Hypothalamus (tissue), 51 donors: ENCODE measurements at places on chromosomes 1 and 21.

DNA sequence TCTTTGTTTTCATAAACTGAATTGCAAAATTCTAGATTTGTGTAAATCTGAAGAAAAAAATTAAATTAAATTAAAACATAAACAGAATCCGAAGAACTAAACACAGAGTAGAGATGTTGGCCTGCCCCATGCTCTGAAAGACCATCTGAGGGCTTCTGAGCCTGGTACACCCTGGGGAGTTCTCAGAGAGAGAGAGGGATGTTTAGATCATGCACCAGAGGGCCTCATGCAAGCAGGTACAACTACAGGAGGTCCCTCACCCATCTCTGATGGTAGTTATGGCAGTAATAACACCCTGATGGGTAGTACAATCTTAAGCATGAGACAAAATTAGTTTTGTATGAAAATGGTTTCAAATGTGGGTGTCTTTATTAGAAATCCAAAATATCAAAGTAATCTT lies 127.7 kb downstream of the TGFB2 start:
- DNase-seq: no peak

- DNase-seq: no peak
These were observed 16.7 kb downstream of the UAP1 start for GRCh38 chr1:162578071-162578700.

DNA sequence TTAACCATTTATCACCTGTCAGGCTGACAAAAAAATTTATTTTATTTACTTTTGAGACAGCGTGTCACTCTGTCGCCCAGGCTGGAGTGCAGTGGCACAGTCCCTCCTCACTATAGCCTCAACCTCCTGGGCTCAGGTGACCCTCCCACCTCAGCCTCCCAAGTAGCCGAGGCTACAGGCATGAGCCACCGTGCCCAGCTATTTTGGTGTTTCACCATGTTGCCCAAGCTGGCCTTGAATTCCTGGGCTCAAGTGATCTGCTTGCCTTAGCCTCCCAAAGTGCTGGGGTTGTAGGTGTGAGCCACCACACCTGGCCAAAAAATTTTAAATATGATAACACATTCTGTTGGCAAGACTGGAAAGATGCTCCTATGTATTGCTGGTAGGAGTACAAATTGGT lies 11.1 kb downstream of the IPO9 start:
- no peak for DNase-seq

DNA sequence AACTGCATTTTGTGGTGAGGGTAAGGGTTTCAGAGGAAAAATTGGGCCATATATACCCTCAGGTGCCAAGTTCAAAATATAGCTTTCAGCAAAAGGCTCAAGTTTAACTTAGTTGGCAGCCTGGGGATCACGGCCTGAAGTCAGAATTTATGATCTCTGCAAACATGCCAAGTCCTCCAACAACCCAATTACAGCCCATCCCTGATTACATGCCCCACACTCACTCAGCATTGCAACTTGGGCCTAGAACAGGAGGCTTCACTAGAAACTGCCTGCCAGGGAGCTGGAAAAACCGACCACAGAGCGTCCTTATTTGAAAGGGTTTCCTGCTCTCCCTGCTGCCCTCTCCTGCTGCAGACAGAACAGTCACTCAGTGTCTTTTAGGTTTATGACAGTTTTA lies 12.4 kb downstream of the FYB2 start:
- DNase-seq: no peak

GRCh38 chr1:201445310-201445709 lies 23.7 kb downstream of the PHLDA3 start:
- no peak for DNase-seq

DNA sequence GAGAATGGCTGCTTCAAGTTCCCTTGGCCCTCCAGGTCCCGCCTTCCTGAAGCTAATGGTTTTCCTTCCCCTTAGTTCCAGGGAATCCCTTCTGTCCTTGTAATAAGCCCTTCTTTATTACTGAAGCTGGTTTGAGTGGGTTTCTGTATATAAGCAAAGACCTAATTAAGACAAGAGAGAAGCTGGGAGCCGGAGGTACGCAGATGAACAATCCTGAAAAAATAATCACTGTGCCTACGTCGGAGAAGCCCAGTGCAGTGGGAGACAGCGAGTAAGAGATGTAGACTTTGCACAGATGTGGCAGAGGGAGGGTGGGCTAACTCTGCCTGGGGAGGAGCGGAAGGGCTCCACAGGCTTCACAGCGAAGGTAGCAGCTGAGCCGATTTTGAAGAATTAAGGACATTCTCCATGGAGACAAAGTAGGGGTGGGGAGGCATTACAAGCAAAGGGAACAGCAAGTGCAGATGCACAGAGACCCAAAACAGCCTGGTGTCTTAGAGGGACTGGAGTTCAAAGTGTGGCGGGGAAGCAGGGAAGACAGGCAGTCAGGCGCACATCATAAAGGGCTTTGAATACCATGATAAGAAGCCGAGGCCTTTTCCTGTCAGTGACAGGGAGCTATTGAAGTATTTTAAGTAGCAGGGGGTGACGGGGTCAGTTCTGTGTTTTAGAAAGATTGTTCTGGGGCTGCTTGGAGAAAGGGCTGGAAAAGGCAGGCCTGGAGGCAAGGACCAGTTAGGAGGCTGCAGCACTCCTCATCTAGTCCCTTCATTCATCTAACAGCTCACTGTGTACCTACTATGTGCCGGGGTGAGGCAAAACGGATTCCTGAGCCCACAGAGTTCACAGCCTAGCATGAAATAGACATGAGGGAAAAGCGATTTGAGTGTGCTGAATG lies 6.5 kb downstream of the RIMS3 start:
- no peak for DNase-seq
